ENCODE measurements at places on chromosomes 5 and 9. TPM values are rescaled to one million over a fixed set of nuclear protein-coding genes. Genes with fewer than 3 reads are reported as not detected.

The ADRB2 gene
- total RNA-seq: 7.5 TPM

The COL15A1 gene
- 0.74 TPM for total RNA-seq

The PAXX gene
- total RNA-seq: 94.6 TPM

The RGS7BP gene
- 0.45 TPM for total RNA-seq

The CTXN3 gene
- total RNA-seq: not detected

The CCDC69 gene
- total RNA-seq: 104 TPM

The TDRD7 gene
- total RNA-seq: 3.3 TPM

The CDH6 gene
- 0.04 TPM for total RNA-seq

The BTNL3 gene
- total RNA-seq: not detected

The PSIP1 gene
- 77.6 TPM for total RNA-seq

The POLR3G gene
- total RNA-seq: 0.53 TPM

The PLCXD3 gene
- 19.3 TPM for total RNA-seq

The YIPF5 gene
- 34.5 TPM for total RNA-seq

The ARL14EPL gene
- not detected for total RNA-seq

- DNase-seq: peak; percentile 71
- H3K27me3 ChIP-seq: no peaks in the 10 kb centered on the region
- H3K27ac ChIP-seq: no peak overlapping the region
- H3K4me3 ChIP-seq: no peak overlapping the region
Measured at GRCh38 chr9:6827439-6828145, 69.8 kb downstream of the KDM4C start.

GRCh38 chr5:63960646-63961045 lies 1.6 kb downstream of the HTR1A start:
- H3K4me3 ChIP-seq: no peak overlapping the region
- no peak overlapping the region for H3K27ac ChIP-seq
- no peak for DNase-seq
- H3K36me3 ChIP-seq: no peaks in the 10 kb centered on the region

DNA sequence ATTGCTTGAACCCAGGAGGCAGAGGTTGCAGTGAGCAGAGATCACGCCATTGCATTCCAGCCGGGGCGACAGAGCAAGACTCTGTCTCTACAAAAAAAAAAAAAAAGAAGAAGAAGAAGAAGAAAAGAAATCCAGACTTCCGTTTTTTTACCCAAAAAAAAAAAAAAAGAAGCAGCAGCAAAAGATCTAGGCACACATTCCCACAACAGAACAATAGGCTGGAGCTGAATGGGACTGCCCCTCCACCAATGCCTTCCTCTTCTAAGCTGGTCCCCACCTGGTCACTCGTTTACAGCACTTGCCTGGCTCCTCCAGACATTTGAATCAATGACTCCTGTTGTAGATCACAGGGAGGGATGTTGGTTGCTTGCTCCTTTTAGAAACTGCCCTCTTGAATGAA lies 1.6 kb upstream of the LMAN2 start:
- no peaks in the 10 kb centered on the region for H3K27me3 ChIP-seq
- H3K27ac ChIP-seq: no peak overlapping the region
- peaks cover 7% of the 10 kb centered on the region for H3K4me1 ChIP-seq
- DNase-seq: no peak
- no peaks in the 10 kb centered on the region for H3K36me3 ChIP-seq
- H3K4me3 ChIP-seq: no peak overlapping the region

GRCh38 chr5:169458221-169458620 lies 125.4 kb upstream of the SPDL1 start:
- no peak overlapping the region for H3K4me3 ChIP-seq
- H3K27me3 ChIP-seq: no peaks in the 10 kb centered on the region
- H3K4me1 ChIP-seq: peaks cover 12% of the 10 kb centered on the region
- no peaks in the 10 kb centered on the region for H3K36me3 ChIP-seq
- H3K27ac ChIP-seq: peak overlapping the region; percentile 60
- no peak for DNase-seq

GRCh38 chr5:179267671-179268083 lies 77.6 kb downstream of the ADAMTS2 start:
- H3K36me3 ChIP-seq: no peaks in the 10 kb centered on the region
- no peak overlapping the region for H3K27ac ChIP-seq
- no peaks in the 10 kb centered on the region for H3K4me1 ChIP-seq

- H3K4me1 ChIP-seq: peaks cover 3% of the 10 kb centered on the region
- H3K27me3 ChIP-seq: no peaks in the 10 kb centered on the region
- peak; percentile 77 for DNase-seq
- peak overlapping the region; percentile 25 for H3K27ac ChIP-seq
- H3K4me3 ChIP-seq: no peak overlapping the region
- peaks cover 61% of the 10 kb centered on the region for H3K36me3 ChIP-seq
Measured at GRCh38 chr5:32410630-32411029, 33.9 kb downstream of the ZFR start.

DNA sequence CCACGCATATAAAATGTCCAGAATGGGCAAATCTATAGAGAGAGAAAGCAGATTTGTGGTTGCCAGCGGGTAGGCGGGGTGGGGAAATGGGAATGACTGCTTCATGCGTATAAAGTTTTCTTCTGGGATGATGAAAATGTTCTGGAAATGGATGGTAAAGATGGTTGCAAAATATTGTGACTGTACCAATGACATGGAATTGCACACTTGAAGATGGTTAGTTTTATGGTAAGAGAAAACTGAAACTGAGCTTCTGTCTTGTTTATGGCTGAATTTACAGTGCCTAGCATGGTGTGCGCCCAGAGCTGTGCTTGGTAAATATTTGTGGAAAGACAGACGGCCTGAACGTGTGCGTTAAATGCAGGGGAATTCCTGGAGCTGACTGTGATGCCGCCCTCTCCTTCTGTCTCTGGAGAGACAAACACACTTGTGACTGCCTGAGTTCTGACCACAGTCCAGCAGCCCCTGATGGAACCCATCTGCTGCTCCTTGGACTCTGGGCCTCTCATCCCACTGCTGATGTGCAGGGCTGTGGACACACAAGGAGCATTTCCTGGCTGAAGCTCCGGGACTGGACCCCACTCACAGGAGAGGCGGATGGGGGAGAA lies 8.6 kb upstream of the PTGES start:
- H3K36me3 ChIP-seq: no peaks in the 10 kb centered on the region
- H3K27me3 ChIP-seq: no peaks in the 10 kb centered on the region
- H3K4me3 ChIP-seq: no peak overlapping the region
- peak; percentile 91 for DNase-seq
- H3K27ac ChIP-seq: no peak overlapping the region
- peaks cover 10% of the 10 kb centered on the region for H3K4me1 ChIP-seq

DNA sequence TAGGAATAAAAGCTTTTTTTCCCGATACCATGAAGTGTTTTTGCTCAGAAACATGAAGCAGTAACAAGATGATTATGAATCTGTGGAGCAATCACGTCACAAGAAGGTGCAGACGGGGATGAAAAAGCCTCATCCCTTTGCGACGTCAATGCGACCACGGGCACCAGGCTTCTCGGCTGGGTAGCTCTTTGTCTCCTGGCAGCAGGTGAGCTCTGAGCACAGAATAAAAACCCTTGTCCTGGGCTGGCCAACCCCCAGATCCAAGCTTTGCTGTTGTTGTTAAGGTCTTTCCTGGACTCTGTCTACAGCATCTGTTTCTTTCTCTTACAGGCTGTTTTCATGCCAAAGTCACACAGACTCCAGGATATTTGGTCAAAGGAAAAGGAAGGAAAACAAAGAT lies 113.8 kb downstream of the ANKRD18B start:
- H3K27me3 ChIP-seq: peaks cover 68% of the 10 kb centered on the region
- no peak overlapping the region for H3K4me3 ChIP-seq
- no peak overlapping the region for H3K27ac ChIP-seq
- DNase-seq: no peak
- no peaks in the 10 kb centered on the region for H3K4me1 ChIP-seq

DNA sequence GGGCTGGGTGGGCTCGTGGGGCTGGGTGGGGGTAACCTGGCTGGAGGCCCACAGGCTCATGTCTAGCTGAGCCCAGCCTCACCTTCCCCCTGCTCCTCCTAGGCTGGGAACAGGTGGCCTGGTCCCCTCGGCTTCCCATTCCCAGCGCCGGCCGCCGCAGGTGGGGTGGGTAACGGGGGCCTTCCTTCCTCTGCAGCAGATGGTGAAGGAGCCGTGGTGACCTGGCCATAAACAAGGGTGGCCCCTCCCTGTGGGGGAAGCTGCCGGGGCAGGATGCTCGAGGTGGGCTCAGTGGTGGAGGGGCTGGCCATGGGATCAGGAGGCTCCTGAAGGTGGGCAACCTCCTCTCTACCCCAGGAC lies 41.0 kb upstream of the EGFL7 start:
- H3K36me3 ChIP-seq: no peaks in the 10 kb centered on the region
- H3K4me3 ChIP-seq: no peak overlapping the region
- H3K27ac ChIP-seq: no peak overlapping the region
- no peaks in the 10 kb centered on the region for H3K27me3 ChIP-seq
- no peak for DNase-seq

DNA sequence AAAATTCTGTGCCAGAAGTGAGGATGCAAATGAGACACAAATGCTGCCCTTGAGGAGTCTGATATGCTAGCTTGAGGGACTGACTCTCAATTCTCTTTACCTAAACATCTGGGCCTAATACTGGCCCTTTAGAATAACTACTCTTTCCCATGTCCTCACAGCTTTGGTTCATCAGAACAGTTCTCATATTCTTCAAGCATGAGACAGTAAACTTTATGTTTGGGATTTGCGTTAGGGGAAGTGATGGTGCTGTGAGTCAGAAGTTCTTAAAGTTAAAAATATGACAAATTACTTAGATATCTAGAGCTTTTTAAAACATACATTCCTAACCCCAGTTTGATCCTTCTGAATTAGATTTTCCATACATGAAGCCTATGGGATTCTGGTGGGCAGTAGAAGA lies 665.0 kb upstream of the RGMB start:
- H3K27ac ChIP-seq: no peak overlapping the region
- no peaks in the 10 kb centered on the region for H3K4me1 ChIP-seq
- H3K36me3 ChIP-seq: no peaks in the 10 kb centered on the region

GRCh38 chr5:170265522-170265921 lies 32.1 kb downstream of the LCP2 start:
- peaks cover 3% of the 10 kb centered on the region for H3K4me1 ChIP-seq
- H3K27ac ChIP-seq: no peak overlapping the region
- no peak overlapping the region for H3K4me3 ChIP-seq
- H3K36me3 ChIP-seq: no peaks in the 10 kb centered on the region
- peak; percentile 56 for DNase-seq
- peaks cover 11% of the 10 kb centered on the region for H3K27me3 ChIP-seq

DNA sequence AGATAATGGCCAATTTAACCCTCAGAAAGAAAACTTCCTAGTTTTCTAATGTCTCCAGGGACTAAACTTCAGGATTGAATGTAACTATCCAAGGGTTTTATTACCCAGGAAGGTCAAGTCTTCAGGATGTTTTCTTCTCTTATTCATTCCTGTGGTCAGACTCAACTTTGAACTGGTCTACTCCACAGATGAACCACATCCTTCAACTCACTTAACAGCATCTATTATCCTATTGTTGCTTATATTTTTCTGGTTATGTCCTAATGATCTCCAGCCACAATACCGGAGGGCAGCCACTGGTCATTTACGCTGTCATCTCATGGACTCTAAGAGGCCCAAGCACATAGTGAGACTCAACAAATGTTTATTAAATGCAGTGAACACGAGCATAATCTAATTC lies 47.2 kb upstream of the LIFR start:
- peaks cover 32% of the 10 kb centered on the region for H3K4me1 ChIP-seq
- no peak overlapping the region for H3K4me3 ChIP-seq
- no peaks in the 10 kb centered on the region for H3K36me3 ChIP-seq
- H3K27me3 ChIP-seq: no peaks in the 10 kb centered on the region

DNA sequence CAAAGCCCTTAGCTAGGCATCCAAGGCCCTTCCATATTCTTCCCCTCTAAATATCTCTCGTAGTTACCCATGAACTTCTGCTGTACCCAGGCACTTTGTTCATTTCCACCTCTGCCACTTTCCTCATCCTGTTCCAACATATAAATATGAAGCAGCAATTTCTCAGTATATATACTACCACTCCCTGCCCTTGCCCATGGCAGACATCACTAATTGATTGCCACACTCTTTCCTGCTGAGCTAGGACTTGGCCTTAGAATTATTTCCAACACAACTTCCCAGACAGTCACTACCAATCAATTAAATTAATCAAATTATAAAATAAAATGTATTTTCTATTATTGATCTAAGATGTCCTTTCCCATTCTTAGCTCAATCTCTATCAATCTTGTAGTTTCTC lies 8.5 kb downstream of the INSYN2B start:
- H3K27ac ChIP-seq: no peak overlapping the region
- no peaks in the 10 kb centered on the region for H3K36me3 ChIP-seq
- H3K27me3 ChIP-seq: no peaks in the 10 kb centered on the region
- no peak overlapping the region for H3K4me3 ChIP-seq

DNA sequence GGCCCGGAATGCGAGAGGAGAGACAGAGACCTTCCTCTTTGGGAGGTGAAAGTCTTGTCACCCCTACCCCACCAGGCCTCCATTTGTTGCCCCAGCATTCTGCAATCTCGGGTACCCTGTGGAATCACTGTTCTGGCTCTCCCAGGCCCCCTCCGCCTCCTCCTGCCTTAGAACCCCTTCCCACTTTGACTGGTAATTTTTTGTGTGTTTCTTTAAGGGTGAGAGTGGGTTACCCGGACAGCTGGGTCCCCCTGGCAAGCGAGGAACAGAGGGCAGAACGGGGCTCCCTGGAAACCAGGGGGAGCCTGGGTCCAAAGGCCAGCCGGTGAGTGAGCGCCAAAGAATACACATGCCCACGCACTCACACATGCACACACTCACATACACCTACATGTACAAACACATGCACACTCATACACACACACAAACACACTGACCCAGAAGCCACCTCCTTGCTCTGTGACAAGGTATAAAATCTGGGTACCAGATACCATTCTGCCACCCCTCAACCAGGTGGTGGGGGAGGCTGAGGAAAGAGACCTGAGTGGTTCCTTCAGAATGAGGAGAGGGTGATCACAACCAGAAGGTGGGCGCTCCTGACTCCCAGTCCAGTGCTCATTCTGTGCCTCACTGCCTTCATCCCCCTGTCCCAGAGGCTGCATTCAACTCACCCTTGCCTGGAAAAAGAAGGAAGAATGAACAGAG lies 30.9 kb upstream of the ORM1 start:
- no peaks in the 10 kb centered on the region for H3K27me3 ChIP-seq
- peaks cover 10% of the 10 kb centered on the region for H3K36me3 ChIP-seq
- H3K4me1 ChIP-seq: no peaks in the 10 kb centered on the region

DNA sequence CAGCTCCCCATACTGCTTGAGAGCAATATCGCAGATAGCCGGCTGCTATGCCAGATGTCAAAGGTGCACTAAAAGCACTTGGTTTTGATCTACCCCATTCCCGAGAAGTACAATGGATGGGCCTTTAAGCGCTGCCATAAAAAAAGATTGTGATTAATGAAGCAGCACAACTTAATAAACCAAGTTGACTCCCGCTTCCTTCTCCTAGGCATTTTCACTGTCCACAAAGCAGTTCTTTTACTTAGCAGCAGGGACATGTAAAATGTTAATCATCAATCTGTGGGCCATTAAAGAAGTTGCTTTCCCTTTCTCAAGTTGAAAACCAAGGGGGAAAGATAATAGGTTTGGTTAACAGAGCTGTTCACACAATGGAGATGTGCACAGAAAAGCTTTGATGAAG lies 176.4 kb downstream of the TRPM6 start:
- H3K27ac ChIP-seq: no peak overlapping the region
- no peaks in the 10 kb centered on the region for H3K36me3 ChIP-seq
- DNase-seq: no peak
- H3K4me3 ChIP-seq: no peak overlapping the region
- H3K27me3 ChIP-seq: no peaks in the 10 kb centered on the region
- H3K4me1 ChIP-seq: no peaks in the 10 kb centered on the region

GRCh38 chr5:44336708-44337107 lies 52.5 kb downstream of the FGF10 start:
- DNase-seq: no peak
- H3K4me3 ChIP-seq: no peak overlapping the region
- no peaks in the 10 kb centered on the region for H3K36me3 ChIP-seq
- H3K4me1 ChIP-seq: peaks cover 18% of the 10 kb centered on the region
- H3K27me3 ChIP-seq: no peaks in the 10 kb centered on the region
- H3K27ac ChIP-seq: no peak overlapping the region
